ENCODE measurements at places on chromosomes 1 and 21. TPM values are rescaled to one million over a fixed set of nuclear protein-coding genes. Genes with fewer than 3 reads are reported as not detected.

GRCh38 chr1:2027961-2028583 is 8.9 kb downstream of the GABRD start:
- no peak for DNase-seq

Gene TTC24
- total RNA-seq = not detected

DNA sequence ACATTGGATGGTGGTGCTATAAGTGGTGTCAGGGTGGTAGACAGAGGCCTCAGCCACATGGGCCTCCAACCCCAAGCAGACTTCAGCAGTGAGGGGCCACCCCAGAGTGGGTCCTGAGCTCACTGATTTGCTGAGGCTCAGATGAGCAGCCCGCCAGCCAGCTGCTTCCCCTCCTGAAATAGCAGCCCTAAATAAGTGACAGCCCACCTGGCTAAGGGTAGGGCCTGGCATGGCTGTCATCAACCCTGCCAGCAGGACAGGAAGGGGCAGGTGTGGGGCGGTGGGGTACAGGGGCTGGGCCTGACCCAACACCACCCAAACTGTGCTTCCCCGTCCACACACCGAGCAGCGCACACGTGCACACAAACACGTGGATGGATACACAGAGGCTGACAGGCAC is 79.3 kb downstream of the GRIK3 start:
- no peak for DNase-seq

Gene ARHGEF10L
- total RNA-seq = 20.4 TPM

DNA sequence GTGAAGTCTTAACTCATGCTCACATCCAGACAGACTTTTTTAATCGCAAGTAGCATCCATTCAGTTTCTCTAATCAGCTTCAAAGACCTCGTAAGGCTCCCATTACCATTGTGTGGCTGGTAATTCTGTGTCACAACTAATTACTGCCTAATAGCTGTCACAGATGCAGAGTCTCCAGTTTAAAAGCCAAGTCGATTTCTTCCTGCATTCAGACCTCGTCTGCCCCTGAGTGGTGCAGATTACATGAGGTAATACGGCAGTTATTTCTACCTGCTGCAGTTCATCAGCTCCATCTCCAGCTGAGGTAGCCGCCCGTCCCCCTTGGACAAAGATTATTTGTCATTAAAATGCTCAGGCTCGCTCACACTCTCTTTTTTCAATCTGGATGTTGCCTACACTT is 34.4 kb upstream of the OLIG2 start:
- DNase-seq = no peak

DNA sequence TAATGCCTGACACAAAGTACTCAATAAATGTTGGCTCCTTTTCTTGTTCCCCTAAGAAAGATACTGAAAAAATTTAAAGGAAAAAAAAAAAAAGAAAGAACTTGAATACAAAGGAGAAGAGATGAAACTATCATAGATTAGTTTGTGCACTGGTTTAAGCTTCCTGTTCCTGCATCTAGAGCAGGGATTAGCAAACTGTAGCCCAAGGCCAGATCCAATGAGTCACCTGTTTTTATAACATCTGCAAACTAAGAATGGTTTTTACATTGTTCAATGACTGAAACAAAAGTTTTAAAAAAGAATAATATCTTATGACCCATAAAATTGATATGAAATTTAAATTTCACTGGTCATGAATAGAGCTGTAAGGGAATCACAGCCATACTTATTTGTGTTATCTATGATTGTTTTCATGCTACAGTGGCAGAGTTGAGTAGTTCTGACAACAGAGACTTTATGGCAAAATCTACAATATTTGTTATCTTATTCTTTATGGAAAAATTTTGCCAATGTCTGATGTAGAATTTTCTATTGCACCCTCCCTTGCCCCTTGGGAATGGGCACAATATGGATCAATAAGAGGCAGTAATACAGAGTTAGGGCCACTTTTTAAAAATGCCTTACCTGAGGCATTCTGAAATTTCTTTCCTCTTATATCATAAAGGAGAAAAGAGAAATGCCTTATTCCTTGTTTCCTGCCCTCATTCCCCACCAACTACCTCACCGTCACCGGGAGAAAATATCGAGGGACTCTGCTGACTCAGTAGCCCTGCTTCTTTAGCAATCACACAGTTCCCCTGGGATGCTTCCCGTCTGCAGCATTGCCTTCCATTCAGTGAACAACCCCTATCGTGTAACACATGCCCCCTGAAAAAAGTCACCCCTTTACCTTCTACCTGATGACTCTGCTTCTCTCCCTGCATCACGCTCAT is 50.6 kb downstream of the WDR64 start:
- no peak for DNase-seq

Gene CRNN
- total RNA-seq = not detected

Gene TMEM69
- total RNA-seq = 29.6 TPM

DNA sequence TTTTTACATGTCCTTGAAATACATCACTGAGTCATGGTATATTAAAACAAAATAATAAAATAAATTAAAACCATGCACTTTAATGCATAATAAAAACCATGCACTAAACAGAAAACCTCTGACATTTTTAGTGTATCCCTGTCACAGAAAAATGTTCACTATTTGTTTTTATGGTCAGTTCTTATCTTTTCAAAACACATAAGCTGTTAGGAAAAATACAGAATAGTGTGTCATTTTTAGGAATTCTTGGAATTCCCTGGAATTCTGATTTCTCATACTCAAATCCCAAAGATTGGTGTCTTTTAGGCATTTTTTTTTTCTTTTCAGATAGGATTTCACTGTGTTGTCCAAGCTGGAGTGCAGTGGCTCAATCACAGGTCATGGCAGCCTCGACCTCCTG is 25.1 kb upstream of the TINAGL1 start:
- DNase-seq = no peak

DNA sequence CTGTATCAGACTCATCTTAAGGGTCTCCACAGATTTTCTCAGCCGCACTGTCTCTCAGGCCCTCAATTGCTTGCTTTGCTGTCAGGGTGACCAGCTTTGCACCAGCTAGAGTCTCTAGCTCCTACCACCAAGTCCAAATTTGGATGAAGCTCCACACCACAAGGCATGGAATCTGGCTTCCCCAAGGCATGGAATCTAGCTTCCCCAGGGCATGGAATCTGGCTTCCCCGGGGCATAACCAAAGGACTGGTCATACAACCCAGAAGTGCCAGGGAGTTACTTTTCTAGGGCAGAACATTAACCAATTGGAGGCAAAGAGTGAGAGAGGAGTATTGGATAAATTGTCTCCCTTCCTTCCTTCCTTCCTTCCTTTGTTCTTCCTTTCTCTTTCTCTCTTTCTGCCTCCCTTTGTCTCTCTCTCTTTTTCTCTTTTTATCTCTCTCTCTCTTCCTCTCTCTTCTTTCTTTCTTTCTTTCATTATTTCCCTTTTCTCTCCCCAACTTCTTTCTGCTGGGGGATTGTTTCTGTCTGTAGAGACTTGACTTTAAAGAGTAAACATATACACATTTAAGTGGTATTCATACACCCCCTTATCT is 76.9 kb upstream of the HAO2 start:
- DNase-seq = no peak

Gene ZNF695
- total RNA-seq = 21.8 TPM

DNA sequence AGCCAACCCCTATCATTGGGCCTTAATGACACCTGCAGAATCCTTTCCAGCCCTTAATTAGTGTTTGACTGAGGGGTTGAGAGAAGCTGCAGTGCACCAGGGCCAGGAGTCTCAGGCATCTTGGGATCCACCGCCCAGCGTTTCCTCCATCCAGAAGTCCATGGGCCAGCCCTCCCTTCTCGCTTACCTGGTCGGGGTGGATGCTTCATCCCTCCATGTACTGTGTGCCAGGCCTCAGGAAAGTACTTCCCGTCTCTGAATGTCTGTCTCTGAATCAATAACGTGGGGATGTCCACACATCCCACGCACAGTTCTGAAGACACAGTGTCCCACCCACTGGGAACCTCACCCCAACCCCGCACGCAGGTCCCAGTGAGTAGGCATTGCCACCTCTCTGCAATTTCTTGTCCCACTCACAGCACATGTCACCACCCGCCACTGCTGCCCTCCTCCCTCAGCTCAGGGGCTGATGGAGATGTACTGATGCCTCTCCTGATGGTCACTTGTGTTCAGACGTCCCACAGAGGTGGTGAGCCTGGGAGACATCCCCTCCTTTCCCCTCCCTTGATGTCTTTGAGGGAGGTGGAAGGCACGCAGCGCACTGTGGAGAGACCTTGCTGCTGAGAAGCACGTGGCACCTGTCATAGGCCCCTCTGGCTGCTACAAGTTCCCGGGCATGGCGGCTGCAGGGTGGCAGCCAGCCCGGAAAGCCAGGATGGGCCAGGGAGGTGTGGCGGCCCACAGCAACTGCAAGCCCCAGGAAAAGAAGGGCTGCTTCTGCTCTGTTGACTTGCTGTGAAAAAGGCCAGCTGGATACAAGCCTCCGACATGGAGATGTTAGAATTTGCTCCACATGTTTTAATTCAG is 29.4 kb upstream of the PRSS38 start:
- DNase-seq = no peak

GRCh38 chr1:147550302-147550937 is 9.1 kb downstream of the BCL9 start:
- DNase-seq = no peak

Gene PLA2G2D
- total RNA-seq = not detected

Gene LYSMD1
- 11.2 TPM for total RNA-seq

Data from neural crest cell (in vitro differentiated cells).